ENCODE measurements at places on chromosomes 2 and 18.
A peak's percentile ranks its signal among the peaks of the same experiment; 100 is the strongest.

DNA sequence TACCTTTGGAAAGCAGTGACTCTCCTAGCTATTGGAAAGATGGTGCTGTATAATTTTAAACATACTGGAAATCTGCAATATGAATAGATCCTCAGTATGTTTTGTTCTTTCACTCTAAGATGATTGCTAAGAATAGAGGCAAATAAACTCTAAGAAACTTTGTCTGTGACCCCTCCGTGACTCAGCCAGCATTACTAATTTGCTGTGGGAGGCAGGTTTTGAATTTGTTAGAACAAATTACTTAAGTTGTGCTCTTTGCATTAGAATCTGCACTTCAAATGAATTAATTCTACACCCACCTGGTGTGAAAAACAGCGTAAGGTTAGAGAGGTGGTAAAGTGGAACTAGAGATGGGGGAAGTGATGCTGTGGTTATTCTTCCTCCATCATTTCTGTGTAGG lies 142.2 kb downstream of the RAPGEF4 start:
- DNase-seq, result no peak

DNA sequence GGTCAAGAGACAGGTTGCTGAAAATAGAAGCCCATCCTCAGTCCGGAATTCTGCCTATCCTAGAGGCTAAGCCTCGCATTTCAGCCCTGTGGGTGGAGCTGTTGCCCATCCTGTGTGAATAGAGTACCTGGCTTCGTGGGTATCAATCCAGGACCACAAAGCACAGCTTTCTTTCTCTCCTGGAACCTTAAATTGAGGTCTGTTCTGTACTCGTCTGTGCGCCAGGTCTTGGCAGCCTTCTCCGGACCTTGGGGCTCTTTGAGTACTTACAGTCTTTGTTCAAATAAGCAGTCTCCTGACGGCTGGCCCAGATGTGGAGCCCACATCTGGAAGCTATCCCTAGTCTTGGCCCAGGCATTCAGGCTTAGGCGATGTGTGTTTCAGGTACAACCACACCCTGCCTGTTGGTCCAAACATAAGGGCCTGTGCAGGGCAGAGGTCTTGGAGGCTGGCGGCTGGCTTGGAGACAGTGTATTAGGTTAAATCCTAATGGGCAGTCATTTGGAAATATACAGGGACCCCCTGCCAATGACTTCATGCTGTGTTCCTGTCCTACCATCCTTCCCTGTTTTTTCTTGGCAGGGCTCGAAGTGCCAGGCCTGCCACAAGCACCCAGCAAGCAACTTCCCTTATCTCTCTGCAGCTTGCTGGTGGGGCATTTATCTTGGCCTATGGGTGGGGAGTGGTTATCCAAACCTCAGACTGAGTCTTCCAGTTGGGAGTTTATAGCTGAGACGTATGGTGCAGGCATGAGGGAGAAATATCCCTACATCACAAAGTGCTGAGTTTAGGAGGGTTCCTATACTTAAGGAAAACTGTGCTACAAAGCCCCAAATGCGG lies 294.1 kb downstream of the BCL2 start:
- DNase-seq, result no peak

DNA sequence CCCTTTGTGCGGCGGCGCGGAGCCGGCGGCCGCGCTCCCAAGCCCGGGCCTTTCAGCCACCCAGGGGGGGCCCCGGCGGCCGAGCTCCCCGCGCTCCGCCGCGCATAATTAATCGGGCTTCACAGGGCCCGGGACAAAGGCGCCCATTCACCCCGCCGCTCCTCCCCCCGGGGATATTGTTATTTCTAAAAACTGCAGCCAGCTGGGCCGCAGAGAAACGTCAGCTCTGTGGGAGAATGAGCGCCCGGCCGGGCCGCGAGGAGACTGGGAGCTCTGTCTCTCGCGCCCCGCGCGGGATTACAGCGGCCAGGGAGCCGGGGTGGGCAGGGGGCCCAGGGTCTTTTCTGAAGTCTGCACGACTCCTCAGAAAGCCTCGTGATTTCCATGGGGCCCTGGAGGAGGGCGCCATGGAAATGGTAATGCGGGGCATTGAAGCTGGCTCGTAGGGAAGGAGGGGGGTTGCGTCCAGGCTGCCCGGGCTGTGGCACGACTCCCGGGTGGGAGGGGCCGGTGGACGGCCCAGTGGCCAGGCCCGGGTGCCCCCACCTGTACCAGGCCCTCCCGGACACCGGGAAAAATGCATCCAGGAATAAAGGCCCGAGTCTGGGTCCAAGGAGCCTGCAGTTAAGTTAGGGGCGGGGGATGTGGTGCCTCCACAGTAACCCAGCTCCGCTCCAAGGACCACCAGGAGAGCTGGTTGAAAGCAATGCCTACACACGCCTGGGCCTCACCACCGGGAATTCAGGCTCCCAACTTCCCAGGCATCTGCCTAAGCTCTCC lies 125.3 kb downstream of the ZFP36L2 start:
- peak; percentile 70 for DNase-seq

GRCh38 chr2:31414601-31415241 lies at the start of gene XDH:
Gene XDH, minus strand, starts transcription at chr2:31414742. Its CDS starts 76 bp downstream, at chr2:31414666.
- DNase-seq, result no peak

DNA sequence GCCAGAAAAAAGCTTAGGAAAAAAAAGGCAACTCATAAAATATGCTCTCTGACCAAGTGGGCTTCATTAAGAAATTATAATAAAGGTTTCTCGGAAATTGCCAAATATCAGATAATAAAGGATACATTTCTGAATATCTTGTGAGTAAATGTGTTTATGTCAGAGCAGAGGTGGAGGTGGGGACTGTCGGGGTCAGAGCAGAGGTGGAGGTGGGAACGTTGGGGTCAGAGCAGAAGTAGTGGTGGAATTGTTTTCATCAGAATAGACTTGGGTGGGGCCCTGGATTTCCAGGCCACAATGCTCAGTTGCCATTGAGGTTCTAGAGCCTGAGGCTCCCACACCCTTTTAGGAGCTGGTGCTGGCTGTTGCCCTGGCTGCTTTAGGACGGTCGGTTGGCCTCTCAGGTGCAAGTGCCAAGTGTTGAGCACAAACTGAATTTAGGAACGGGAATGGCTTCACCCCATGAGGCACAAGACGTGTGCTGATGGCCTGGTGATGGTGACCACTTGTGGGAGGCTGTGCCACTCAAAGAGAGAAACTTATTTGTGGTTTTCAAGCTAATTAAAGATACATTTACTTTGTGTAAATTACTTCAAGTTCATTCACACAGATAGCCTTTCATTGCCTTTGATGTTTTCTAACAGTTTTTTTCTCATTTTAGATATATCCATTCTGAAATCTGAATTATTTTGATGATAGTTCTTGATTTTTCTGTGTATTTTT lies 131.5 kb downstream of the ATP9B start:
- no peak for DNase-seq

GRCh38 chr2:157244691-157245090 lies 12.8 kb upstream of the GALNT5 start:
- DNase-seq, result no peak

GRCh38 chr18:75343389-75343788 lies 84.1 kb downstream of the SMIM21 start:
- no peak for DNase-seq

GRCh38 chr2:95317665-95318425 lies 20.7 kb downstream of the KCNIP3 start:
- DNase-seq, result no peak

DNA sequence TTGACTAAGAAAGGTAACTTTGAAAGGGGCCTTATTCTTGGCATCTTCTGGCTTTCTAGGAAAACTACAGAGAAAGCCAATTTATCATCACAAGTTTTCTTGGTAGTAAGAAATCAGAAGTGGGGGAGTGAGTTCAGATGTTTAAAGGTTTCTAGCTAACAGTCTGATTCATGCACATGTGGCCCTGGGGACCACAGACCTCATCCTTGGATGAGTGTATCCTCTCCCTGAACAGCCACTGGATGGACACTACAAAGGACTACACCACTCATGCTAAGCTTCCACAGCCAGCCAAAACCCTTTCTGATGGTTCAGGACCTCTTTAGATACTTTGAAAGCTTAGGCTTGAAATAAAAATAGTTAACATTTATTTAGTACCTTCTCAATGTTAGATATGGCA lies 218.3 kb upstream of the STK17B start:
- DNase-seq, result no peak

DNA sequence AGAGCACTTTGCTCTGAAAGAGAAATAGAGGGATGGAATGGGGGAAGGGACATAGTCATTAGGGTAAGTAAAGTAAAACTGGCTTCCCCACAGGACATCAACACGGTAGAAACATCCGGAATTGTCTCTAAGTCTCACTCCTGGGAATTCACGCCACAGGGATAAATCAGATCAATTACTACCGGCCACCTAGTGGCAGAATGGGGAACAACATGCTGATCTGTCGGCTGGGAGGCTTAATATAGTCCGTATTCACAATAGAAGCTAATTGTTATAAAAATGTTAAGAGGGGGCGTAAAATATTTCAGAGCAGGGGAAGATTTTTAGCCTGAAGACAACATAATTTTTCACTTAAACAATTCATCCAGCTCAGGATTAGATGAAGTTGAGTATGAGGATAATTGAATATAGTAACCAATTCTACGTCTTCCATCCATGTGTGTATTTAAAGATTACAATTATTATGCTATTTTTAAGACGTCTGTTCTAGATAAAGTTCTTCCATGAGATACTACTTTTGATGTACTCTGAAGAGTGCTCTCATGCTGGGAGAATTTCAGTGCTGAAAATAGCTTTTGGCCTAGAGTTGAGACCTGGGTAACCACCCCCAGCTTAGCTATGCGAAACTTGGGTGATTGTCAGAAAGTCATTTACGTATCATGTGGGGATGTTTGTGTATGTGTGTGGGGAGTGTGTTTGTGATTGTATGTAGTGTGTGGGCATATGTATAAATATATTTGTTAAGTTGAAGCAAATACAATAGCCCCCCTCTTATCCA lies 65.7 kb downstream of the LRRTM1 start:
- peak; percentile 1 for DNase-seq

- DNase-seq, result no peak
These were observed 52.1 kb downstream of the RHBDD1 start for GRCh38 chr2:226887940-226888339.

DNA sequence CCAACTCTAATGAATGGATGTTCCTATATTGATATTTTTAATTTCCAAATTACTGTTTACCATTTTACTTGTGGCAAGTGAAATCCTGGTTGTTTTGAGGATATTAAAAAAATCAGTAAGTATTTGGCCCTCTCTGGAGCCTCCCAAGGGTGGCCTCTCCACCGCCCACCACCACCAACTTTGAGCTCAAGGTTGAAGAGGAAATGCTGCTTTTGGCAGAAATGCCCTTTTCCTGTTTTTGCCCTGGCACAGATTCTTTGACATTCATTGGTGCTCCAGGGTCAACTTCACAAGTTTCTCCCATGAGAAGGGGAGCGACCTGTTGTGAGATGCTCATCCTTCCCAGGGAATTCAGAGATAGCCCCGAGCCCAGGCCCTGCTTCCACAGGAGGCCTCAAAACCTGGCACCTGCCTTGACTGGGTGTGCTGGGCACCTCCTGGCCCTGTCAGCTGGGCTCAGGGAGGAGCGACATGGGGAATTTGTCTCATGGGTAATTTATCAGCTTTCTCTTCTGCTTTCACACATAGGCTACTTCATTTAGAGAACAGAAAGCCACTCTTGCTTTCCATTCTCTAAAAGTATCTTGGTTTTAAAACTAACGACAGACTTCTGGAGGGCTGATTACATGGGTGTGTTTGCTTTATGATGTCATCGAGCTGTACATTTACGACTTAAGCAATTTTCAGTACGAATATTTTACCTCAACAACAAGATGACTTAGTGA lies 6.9 kb downstream of the CD8A start:
- DNase-seq, result no peak

GRCh38 chr2:118698564-118698963 lies 148.9 kb downstream of the EN1 start:
- no peak for DNase-seq

- DNase-seq, result no peak
These were observed 5.1 kb downstream of the CEP68 start for GRCh38 chr2:65061146-65061909.

GRCh38 chr18:79570266-79571201 lies 109.1 kb upstream of the CTDP1 start:
- no peak for DNase-seq

DNA sequence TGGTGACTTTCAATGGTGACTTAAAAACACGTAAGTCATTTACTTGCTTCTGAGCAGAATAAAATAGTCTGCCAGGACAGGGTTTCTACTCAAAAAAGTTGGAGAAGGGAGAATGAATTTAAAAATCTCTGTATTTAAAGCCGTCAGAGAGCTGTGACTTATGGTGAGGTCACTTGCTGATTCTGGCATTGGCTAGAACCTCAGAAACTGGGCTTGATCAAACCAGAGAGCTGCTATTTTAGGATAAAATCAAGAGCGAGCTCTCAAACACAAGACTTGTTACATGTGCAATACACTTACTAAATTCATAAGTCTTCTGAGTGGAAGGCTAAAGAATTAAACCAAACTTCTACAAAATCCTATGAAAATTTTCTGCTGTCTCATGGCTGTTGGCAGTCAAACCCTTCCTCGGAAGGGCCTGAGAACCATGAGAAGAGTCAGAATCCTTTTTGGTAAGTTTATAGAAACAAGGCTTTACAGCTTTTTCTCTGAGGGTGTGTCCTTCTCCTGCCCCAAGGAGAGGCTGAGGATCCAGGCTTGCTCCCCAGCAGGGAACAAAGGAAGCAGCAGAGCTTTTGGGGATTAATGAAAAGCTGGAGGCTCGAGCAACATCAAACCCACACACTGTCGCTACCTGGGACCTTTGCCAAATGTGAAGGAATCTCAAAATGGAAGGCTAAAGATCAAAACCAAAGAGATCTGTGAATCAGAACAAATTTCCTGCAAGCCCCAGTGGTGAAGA lies 816.4 kb downstream of the SOCS6 start:
- no peak for DNase-seq

DNA sequence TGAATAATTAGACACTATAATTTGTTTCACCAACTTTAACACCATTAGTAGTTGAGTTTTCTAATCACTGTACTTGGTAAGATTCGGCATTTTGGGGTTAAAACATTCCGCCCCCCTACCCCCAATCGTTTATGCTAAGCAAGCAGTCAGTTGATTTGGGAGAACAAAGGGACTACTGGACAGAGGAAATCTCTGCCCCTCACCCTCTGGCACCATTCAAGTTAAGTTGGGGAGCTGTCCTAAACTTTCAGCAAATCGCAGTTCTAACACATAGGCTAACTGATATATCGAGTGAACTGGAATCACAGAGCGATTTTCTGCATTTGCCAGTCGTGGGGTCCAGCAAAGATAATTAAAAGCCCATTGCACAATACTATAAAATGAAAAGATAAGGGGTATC lies 5.6 kb downstream of the KLF7 start:
- no peak for DNase-seq

DNA sequence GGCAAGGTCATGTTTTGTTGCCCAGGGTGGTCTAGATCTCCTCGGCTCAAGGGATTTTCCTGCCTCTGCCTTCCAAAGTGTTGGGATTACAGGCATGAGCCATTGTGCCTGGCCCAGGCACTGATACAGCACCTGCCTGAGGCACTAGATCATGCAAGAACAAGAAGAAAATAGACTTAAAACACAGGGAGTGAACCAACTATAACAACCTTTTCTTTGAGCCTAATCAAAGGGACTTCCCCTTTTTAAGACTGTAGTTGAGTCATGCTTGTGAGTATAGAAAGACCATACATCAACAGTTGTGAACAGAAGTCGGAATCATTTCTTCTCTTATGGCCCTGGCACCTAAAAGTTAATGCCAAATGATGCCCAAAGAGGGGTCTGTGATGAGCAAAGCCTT lies 47.9 kb upstream of the MAPRE2 start:
- DNase-seq, result no peak

GRCh38 chr2:45919711-45920111 lies 268.2 kb downstream of the PRKCE start:
- DNase-seq, result no peak

All from NCI-H1048 (cell line).